Occipital lobe (tissue), 3 donors: ENCODE measurements at places on chromosomes 2 and 18.

DNA sequence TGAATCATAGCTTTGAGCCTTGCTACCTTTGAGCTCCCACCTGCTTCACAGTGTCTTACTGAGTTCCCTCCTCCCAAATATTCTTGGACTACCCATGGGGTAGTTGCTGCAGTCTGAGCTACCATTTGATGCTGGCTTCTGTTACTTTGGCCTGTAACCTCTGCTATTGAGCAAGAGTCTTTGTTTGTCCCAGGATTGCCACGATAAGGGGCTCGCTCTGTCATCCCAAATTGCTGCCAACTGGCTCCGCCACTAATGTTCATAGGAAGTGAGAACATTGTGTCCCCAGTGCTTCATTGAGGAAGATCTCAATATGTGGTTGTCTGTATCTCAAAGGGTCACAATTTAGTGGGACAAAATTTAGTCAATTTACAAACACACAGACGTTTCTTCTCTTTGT is 103.8 kb downstream of the TRIM43 start:
- DNase-seq: no peak

GRCh38 chr2:12287220-12287751 is 429.4 kb upstream of the TRIB2 start:
- no peak for DNase-seq

GRCh38 chr2:217853301-217853881 is 149.4 kb downstream of the TNS1 start:
- no peak for DNase-seq

GRCh38 chr18:42730272-42730671 is 385.2 kb downstream of the RIT2 start:
- DNase-seq: no peak

DNA sequence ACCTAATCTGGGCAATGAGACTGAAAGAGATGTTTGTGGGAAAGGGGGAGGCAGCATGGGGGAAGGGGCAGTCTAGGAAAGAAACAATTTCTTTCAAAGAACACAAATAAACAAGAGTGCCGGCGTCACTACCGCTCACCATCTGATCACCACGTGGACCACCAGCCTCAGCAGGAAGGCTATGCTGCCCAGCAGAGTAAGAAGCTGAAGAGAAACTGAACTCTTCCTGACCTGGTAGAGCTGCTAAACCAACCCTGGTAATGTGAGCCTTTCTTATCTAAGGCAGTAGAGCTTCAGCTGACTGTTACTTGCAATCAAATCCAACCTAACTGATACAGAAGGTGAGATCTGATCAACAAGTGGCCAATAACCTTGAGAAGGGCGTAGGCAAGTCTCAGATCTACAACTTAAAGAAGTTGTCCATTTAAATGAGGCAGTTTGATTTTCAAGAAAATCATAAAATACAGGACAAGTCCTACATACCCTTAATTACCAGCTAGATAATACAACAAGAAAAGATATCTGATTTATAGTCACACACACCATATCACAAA is 44.2 kb upstream of the SPTBN1 start:
- DNase-seq: no peak

DNA sequence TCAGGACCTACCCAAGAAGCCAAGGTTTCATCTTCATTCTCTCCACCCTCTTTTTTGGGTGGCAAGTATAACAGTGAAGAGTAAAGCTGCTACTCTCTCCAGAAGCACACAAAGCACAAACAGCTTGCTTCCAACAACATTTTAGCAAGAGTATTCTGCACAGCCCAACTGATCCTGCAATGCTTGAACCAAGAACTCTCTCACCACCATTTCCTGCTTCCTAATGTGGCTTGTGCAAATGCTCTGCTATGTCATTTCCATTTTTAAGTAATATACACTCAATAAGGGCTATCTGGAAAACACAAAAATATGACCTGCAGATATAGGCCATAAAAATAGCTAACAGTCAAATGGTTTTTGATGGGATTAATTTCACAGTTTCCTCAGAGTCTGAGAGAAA is 24.1 kb upstream of the IHH start:
- no peak for DNase-seq

DNA sequence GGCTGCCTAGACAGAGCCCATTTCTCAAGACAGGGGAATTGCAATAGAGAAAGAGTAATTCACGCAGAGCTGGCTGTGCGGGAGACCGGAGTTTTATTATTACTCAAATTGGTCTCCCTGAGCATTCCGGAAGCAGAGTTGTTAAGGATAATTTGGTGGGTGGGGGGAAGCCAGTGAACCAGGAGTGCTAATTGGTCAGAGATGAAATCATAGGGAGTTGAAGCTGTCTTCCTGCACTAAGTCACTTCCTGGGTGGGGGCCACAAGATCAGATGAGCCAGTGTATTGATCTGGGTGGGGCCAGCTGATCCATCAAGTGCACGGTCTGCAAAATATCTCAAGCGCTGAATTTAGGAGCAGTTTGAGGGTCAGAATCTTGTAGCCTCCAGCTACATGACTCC is 84.8 kb downstream of the RTN4 start:
- no peak for DNase-seq

- DNase-seq: no peak
Observed at GRCh38 chr2:154556146-154556545, 142.3 kb upstream of the KCNJ3 start.

- no peak for DNase-seq
Observed at GRCh38 chr18:64259871-64260270, 111.0 kb upstream of the LINC00305 start.
